Gastrocnemius medialis (tissue), 4 donors: ENCODE measurements at places on chromosomes 1 and 21. TPM values are rescaled to one million over a fixed set of nuclear protein-coding genes. Genes with fewer than 3 reads are reported as not detected.

SAMSN1 gene
- not detected for total RNA-seq

RNU1-2 gene
- total RNA-seq, result not detected

S100A8 gene
- total RNA-seq, result 41.6 TPM

CHIA gene
- not detected for total RNA-seq

DNA sequence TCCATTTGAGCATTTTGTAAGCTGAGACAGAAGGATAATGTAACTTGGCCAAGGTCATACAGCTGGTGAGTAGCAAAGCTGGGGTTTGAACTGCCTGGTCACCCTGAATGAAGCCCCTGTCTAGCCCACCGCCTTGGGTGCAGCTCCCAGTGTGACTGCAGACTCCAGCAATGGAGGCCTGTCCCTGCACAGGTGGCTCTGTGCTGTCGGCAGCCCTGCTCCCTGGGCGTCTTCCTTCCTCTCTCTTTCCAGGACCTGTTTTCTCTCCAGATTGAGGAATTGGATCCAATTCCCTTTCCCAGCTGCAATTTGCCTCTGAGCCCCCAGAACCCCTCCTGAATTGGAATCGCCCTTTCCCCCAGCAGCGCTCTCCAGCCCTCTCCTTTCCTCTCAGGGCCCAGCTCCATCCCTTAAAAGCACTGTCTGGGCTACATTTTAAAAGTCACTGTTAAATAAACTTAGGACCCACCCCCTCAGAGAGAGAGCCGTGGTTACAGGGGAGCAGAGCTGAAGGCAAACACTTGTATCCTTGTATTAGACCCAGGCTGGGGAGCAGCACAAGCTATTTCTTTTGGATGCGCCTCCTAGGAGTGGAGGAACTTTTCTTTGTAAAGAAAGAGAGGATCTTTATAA is 161.4 kb upstream of the LMO4 start:
- no peak overlapping the region for H3K4me3 ChIP-seq
- no peaks in the 10 kb centered on the region for H3K36me3 ChIP-seq
- H3K4me1 ChIP-seq, result no peaks in the 10 kb centered on the region

DNA sequence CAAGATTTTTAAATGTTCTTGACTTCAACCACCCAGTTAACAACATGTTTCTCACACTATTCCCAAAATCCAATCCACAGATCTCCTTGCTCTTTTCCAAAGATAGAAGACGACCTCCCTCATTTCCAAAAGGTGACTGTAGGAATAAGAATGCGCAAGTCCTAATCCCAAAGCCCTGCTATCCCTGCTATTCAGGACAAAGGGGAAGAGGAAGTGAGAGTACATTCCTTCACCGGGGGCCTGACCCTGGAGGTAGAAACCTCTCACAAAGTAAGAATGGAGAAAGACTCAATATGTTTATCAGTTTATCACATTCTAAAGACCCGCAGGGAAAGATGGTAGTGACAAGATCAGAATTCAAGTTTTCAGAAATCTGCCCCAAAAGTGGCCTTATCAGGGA is 55.7 kb downstream of the PLEKHA6 start:
- H3K4me1 ChIP-seq, result peaks cover 5% of the 10 kb centered on the region
- H3K27ac ChIP-seq, result no peak overlapping the region
- H3K27me3 ChIP-seq, result peaks cover 19% of the 10 kb centered on the region
- no peak for DNase-seq
- H3K4me3 ChIP-seq, result no peak overlapping the region

- no peaks in the 10 kb centered on the region for H3K4me1 ChIP-seq
- no peaks in the 10 kb centered on the region for H3K36me3 ChIP-seq
- no peak overlapping the region for H3K27ac ChIP-seq
Measured at GRCh38 chr1:154520333-154520732, 18.1 kb upstream of the SHE start.

DNA sequence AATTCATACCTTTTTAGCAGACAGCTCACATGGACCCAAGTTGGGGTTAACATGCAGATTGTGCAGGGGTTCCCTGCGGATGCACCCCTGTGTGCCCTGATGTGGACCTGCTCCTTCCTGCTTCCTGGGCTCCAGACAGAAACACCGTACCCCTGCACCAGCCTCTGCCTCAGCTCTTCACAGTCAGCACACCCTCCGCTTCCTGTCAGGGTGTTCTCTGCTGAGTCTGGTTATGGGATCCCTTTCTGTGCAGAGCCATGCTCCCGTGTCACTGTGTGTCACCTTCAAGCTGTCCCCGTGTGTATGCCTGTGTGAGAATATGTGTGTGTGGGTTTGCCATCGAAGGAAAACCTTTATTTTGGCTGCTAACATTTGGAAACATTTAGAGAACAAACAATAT is 48.7 kb upstream of the KCNJ15 start:
- peaks cover 7% of the 10 kb centered on the region for H3K27me3 ChIP-seq
- H3K27ac ChIP-seq, result no peak overlapping the region
- no peak for DNase-seq
- no peaks in the 10 kb centered on the region for H3K36me3 ChIP-seq

- no peak overlapping the region for H3K27ac ChIP-seq
- H3K4me3 ChIP-seq, result no peak overlapping the region
- H3K36me3 ChIP-seq, result peaks cover 60% of the 10 kb centered on the region
- H3K4me1 ChIP-seq, result no peaks in the 10 kb centered on the region
Measured at GRCh38 chr1:171550050-171550449, 64.7 kb downstream of the PRRC2C start.

- H3K4me1 ChIP-seq, result no peaks in the 10 kb centered on the region
- no peak overlapping the region for H3K4me3 ChIP-seq
- no peak for DNase-seq
- H3K27ac ChIP-seq, result no peak overlapping the region
- H3K27me3 ChIP-seq, result no peaks in the 10 kb centered on the region
- no peaks in the 10 kb centered on the region for H3K36me3 ChIP-seq
Measured at GRCh38 chr21:44259082-44259705, 2.5 kb downstream of the DNMT3L start.

DNA sequence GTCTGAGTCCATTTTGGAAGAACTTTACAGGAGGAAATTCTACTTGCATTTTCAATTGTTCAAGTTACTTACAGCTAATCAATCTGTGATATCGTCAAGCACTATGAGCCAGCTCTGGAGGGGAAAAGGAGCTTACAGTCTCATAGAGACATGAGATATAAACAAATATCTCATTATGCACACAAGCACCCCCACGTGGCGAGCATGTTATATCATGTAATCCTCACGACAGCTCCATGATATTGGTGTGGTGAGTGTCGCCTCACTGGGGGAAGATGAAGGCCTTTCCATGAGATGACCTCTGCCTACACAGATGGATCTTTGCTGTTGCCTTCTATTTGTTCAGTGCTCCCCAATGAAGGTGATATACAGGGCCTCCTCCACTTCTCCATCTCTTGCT is 34.6 kb downstream of the TNR start:
- H3K36me3 ChIP-seq, result no peaks in the 10 kb centered on the region
- no peaks in the 10 kb centered on the region for H3K4me1 ChIP-seq
- no peak overlapping the region for H3K27ac ChIP-seq
- H3K27me3 ChIP-seq, result no peaks in the 10 kb centered on the region
- H3K4me3 ChIP-seq, result no peak overlapping the region
- no peak for DNase-seq

DNA sequence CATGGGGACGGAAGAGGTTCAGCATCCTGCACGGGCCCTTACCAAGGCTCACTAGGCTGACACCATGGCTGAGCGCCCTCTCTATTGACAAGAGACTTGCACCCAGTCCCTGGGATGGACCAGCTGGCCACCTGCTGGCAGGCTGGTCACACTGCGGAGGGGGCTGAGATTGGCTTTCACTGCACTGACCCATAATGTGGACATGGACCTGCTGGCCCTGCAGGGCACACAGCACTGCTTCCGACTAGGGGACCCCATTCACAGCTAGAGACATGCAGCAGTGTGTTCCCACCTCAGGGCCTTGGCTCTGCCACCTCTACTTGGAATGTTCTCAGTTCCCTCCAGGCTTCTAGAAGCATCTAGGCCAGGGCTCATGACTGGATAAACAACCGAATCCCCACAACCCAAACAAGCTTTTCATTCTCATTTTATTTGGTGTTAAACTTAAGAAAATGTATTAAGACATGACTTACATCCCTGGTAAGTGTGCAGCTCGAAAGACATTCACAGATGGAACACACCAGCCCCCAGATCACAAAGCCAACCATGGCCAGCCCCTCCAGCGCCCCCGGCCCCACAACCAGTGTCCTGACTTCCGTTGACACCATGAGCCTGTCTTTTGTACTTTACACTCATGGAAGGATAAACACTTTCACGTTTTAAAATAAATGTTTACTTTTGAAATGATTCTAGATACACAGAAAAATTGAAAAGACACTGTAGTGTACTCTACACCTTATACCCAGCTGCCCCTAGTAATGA is 9.3 kb upstream of the SRARP start:
- no peaks in the 10 kb centered on the region for H3K36me3 ChIP-seq
- H3K27ac ChIP-seq, result no peak overlapping the region
- no peak overlapping the region for H3K4me3 ChIP-seq
- no peaks in the 10 kb centered on the region for H3K27me3 ChIP-seq

- no peaks in the 10 kb centered on the region for H3K4me1 ChIP-seq
- DNase-seq, result no peak
- H3K27ac ChIP-seq, result no peak overlapping the region
- H3K4me3 ChIP-seq, result no peak overlapping the region
Measured at GRCh38 chr1:224592636-224593582, 23.2 kb upstream of the CNIH3 start.

DNA sequence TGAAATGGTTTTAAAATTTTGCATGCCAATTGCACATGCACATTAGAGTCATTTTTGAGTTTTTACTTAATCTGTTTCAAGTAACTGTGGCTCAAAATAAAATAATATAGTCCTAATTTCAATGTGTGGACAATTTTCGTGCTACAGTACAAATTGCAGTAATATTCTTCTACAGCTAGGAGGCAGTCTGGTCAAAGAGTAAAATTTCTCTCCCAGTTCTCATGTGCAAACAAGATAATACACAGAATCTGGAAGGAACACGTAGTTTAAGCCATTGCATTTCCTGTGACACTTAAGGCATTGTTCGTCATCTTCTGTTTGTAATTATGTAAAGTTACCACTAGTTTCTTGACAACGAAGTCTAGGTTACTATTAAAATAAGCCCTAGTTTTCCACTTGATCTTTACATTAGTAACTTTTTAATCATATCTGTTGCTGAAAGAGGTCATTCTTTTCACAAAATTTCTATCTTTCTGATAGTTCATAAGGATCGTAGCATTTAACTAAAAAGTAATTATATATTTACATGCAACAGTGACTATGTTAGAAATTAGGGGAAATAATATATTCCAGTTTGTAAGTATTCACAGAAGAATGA is 28.9 kb downstream of the ODR4 start:
- H3K36me3 ChIP-seq, result peaks cover 58% of the 10 kb centered on the region
- H3K4me3 ChIP-seq, result no peak overlapping the region
- no peaks in the 10 kb centered on the region for H3K4me1 ChIP-seq
- H3K27me3 ChIP-seq, result no peaks in the 10 kb centered on the region

DNA sequence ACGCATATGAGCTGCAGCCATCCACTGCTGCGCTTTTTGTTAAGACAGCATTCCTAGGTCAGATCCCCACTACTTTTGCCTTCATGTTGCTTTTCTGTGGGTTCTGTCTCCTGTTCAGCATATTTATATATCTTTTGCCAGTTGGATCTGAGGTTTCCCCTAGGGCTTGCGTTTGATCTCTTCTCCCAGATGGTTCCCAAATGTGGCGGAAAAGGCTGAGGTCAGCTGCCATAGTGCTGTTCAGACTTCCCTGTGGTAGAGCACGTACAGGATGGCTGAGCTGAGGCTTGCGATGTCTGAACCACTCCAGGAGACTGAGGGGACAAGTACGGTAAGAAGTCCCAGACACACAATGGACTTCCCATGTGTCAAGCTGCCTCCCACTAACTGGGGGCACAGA is 39.8 kb downstream of the COL6A1 start:
- H3K4me3 ChIP-seq, result no peak overlapping the region
- no peaks in the 10 kb centered on the region for H3K4me1 ChIP-seq
- DNase-seq, result no peak
- no peak overlapping the region for H3K27ac ChIP-seq

DNA sequence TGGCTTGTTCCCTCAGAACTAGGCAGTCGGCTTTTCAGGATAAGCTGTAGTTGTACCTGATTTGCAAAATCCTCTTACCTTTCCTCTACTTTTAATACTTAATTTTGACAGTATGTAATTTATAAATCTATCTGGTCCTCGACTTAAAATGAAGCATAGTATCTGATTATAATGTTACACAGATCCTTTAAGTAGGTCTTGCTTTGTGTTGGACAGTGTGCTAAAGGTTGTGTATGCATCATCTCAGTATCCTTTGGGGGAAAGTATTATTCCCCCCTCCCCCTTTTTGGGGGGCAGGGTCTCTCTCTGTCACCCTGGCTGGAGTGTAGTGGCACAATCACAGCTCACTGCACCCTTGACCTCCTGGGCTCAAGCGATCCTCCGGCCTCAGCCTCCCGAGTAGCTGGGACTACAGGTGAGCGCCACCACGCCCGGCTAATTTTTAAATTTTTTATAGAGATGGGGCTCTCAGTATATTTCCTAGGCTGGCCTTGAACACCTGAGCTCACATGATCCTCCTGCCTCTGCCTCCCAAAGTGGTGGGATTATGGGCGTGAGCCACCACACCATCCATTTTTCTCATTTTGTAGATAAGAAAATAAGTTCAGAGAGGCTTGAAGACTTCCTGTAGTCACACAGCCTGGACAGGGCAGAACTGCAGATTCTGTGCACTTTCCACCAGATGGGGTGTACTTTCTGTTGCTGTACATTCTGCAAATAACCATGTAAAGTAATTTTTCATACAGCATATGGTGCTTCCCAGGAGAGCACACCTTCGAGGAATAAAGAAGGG is 791 bp upstream of the STX6 start:
- H3K27ac ChIP-seq, result peak overlapping the region; percentile 95
- H3K36me3 ChIP-seq, result no peaks in the 10 kb centered on the region
- H3K4me3 ChIP-seq, result peak overlapping the region; percentile 94
- H3K4me1 ChIP-seq, result peaks cover 13% of the 10 kb centered on the region
- H3K27me3 ChIP-seq, result no peaks in the 10 kb centered on the region

DNA sequence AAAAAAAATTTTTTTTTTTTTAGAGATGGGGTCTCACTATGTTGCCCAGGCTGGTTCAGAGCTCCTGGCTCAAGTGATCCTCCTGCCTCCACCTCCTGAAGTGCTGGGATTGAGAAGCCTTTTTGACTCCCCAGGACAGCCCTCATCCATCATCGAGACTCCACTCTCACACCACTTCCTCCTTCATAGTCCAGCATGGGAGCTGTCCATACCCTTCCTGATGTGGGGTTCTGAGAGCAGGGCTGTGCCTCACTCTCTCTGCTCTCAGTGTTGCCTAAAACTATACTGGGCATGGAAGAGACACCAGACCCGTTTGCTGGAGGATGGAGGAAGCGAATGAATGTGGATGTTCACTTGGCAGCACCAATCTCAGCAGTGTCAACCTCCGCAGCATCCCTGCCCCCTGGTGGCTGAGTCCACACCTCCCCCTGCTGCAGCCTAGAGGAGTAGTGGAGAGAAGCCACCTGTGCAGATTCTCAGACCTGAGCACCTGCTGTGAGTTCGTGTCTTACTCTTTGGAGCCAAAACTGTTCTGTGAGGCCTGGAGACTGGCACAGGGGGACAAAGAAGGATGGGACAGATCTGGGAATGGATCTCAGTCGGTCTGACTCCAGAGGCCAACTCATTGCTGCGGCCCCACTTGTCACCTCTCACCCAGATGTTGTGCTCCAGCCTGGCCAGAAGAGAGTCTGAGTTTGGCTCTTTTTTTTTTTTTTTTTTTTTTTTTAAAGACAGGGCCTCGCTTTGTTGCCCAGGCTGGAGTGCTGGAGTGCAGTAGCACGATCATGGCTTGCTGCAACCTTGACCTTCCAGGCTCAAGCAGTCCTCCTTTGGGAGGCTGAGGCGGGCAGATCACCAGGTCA is 17.7 kb downstream of the TINAGL1 start:
- no peak overlapping the region for H3K4me3 ChIP-seq
- H3K27ac ChIP-seq, result no peak overlapping the region
- peaks cover 6% of the 10 kb centered on the region for H3K27me3 ChIP-seq
- no peaks in the 10 kb centered on the region for H3K36me3 ChIP-seq
- peak; percentile 48 for DNase-seq
- no peaks in the 10 kb centered on the region for H3K4me1 ChIP-seq

- H3K4me1 ChIP-seq, result peaks cover 65% of the 10 kb centered on the region
- peaks cover 44% of the 10 kb centered on the region for H3K36me3 ChIP-seq
- DNase-seq, result no peak
Measured at GRCh38 chr1:43954036-43954435, 7.3 kb downstream of the IPO13 start.
